ENCODE measurements at places on chromosomes 13 and 19.

- no peak for DNase-seq
These were observed 125.2 kb downstream of the LMO7 start for GRCh38 chr13:75761369-75761768.

DNA sequence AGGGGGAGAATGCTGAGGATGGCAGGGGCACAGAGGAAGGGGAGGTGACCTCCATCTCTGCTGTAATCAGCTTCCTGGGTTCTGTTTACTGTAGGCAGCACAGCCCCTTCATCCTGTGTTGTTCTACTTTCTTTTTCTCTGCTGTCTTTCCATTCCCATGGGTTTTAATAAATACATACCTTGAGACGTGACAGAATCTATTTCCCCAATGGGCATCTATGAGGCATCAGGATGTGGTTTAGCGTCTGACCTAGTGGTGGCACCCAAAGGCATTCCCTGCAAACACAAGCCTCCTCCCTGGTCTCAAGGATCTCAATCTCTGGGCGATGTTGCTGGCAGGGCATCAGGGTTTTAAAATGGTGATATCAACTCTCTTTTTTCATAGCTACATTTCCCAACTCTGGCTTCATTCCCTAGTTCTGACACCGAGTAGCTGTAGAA is 60.8 kb downstream of the ALOX5AP start:
- DNase-seq = no peak

DNA sequence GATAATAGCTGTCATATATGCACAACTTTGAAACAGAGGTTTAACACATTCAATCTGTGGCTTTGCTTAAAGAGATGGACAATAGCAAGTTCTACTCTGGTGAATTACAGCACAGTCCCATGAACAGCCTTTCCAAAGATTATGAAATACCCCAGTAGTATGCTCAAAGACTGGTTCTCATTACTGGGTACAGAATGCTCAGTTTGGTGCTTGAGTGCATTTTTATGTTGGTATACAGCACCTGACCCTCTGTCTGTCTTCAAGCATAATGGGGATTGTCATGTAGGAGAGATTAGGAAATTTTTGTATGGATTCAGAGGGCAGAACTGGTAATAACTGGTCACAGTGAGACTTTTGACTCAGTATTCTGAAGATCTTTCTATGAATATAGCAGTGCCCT is 7.6 kb downstream of the LMO7 start:
- DNase-seq = no peak

- DNase-seq = no peak
These were observed 254.1 kb upstream of the RXFP2 start for GRCh38 chr13:31485183-31485582.

- DNase-seq = no peak
These were observed 13.8 kb downstream of the NAXD start for GRCh38 chr13:110628952-110629701.

GRCh38 chr19:45900738-45901431 is 1.5 kb downstream of the MYPOP start:
- no peak for DNase-seq

- peak; percentile 95 for DNase-seq
These were observed 13.0 kb upstream of the JUND start for GRCh38 chr19:18294467-18294864.

GRCh38 chr19:50242581-50242980 is 39.2 kb downstream of the MYH14 start:
- no peak for DNase-seq

DNA sequence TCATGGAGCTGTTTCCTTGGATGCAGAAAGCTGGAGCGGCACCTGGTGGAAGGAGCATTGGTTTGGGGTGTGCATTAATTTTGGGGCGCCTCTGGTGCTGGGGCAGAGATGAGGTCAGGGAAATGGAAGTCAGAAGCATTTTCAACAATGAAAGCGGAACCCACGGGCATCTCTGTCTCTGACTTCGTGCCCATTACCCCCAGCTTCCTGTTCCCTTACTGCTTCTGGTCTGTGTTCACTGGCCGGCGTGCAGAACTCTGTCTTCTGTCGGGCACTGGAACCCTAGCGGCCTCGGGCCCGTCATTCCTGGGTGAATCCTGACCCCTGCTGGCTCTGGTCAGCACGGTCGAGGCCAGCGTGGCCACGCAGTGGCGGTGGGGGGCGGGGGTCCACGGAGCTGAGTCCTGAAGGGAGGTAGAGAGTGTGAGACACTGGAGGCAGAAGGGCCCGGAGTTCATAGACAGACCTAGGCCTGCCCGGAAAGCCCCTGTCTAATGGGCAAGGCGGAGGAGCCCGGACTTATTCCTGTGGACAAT is 7.9 kb upstream of the LINGO3 start:
- no peak for DNase-seq

GRCh38 chr13:113835461-113836270 is 28.2 kb downstream of the GAS6 start:
- DNase-seq = no peak

DNA sequence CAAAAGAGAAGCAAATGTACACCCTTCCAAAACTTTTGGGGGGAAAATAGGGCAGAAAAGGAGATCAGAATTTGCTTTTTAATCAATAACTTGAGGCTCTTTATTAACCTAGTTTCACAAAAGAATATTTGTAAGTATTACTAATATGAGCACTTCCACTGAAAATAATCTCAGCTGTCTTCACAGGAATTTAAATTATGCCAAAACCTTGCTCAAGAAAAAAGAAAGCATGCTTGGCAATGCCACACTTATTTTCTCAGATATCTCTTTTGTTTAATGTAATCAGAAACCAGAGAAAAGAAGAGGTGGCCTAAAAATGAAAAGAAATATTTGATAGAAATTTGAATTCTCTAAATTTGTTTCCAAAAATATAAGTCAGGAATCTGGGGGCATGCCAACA is 234.9 kb upstream of the GPC6 start:
- no peak for DNase-seq

GRCh38 chr19:48192750-48193149 is 22.3 kb downstream of the ZSWIM9 start:
- no peak for DNase-seq

GRCh38 chr13:23411706-23412105 is 21.8 kb downstream of the SACS start:
- DNase-seq = no peak

- no peak for DNase-seq
These were observed 6.5 kb upstream of the CIRBP start for GRCh38 chr19:1262623-1263123.

DNA sequence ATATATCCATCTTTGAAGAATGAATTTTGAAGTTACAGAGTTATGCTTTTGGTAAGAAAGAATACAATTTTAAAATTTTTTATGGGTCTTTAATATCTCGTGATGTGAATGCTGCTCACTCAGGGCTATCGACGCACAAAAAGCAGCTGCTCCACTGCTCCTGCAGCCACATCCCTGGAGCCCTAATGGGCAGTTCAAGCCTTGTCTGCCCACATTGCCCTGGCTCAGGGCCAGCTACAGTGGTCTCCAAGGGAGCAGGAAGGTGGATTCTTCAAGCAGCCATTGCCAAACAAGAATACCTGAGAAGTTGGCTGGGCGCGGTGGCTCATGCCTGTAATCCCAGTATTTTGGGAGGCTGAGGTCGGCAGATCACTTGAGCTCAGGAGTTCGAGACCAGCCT is 85.8 kb downstream of the IPO5 start:
- DNase-seq = no peak

DNA sequence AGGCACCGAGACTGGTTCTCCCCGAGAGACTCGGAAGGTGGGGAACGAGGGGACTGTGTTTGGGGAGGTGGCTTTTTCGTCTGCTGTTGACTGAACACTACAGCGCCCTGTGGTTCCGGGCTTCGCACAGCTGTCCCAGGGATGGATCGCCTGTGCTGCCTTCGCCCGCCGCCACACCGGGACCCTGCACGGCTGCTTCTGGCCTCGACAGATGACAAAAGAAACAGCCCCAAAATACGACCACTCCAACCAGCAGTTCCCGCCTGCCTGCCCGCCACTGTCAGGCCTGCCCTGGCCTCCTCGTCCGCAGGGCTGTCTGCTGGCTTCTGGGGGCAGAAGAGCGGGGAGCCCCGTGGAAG is 13.3 kb upstream of the GNA15 start:
- no peak for DNase-seq

GRCh38 chr19:53132141-53132991 is at the start of gene ZNF415:
ZNF415 (minus strand) TSS chr19:53132910; CDS start chr19:53122676, 10,234 bp downstream.
- no peak for DNase-seq

- DNase-seq = no peak
These were observed 188.5 kb downstream of the LACC1 start for GRCh38 chr13:44068169-44068568.

DNA sequence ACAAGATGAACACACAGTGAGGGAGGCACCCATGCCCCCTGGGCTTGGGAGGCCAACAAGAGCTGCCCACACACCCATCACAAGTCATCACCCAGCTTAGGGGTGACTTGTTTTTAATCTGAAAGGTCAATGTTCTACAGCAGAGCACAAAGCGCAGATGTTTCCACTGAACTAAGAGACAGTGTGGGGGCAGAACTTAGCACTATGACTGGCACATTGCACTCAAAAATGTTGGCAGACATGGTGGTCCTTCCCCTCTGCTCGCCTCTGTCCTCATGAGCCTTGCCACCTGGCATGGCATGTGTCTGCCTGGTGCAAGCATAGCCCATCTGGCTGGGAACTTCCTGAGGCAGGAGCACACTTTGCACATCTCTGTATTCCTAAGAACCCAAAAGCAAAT is 81.4 kb upstream of the ZNF98 start:
- no peak for DNase-seq

GRCh38 chr19:2663920-2664571 is 38.4 kb downstream of the GNG7 start:
- no peak for DNase-seq

DNA sequence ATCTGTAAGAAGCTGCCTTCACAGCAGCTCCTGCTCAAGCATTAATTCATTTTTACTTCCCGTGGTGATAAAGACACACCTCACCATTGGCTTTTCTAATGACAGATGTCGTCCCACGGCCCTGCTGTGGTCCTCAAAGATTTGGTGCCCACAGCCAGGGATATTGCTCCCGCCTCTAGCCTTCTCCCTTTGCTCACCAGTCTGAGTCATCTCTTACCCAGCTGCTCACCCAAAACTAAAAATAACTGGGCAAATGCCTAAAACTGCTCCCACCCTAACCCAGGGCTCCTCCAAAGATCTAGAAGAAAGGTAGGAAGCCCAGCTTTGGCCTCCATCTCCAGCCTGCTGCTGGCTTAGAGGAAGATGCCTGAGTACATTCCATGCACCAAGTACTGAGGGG is 371.1 kb upstream of the ZNF507 start:
- DNase-seq = no peak

- DNase-seq = no peak
These were observed 1.2 kb upstream of the SPATA13 start for GRCh38 chr13:24159357-24159756.

DNA sequence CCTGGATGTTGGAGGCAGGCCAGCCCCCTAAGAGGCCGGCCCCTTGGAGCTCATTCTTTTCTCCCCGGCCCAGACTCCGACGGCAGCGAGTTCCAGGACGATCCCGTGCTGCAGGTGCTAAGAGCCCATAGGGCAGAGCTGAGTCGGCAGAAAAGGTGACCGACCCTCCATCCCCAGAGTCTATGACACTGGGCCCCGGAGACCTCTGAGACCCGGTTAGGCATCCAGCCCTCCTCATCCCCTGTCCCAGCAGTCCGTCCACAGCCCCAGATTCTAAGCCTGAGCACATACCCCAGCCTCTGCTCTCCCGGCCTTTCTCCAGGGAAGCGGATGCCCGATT is 7.3 kb upstream of the ARHGAP33 start:
- no peak for DNase-seq

GRCh38 chr19:19111967-19112580 is 26.2 kb downstream of the TMEM161A start:
- no peak for DNase-seq

DNA sequence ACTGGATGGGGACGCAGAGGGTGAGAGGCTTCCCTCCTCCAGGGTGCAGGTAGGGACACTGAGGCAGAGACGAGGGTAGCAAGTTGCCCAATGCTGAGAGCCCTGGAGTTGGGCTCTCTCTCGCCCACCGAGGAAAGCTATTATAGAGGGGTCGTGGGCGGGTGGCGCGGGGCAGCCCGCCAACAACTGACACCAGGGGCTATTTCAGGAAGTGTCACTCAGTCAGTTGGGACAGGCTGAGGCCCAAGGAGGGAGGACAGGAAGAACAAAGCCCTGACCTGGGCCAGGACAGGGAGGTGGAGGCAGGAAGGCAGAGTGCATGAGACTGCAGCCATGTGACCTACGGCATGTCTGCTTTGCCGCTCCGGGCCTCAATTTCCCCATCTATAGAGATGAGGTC is 29.9 kb downstream of the TINCR start:
- no peak for DNase-seq

- DNase-seq = no peak
These were observed 27.3 kb downstream of the MYO16 start for GRCh38 chr13:108656742-108657141.

DNA sequence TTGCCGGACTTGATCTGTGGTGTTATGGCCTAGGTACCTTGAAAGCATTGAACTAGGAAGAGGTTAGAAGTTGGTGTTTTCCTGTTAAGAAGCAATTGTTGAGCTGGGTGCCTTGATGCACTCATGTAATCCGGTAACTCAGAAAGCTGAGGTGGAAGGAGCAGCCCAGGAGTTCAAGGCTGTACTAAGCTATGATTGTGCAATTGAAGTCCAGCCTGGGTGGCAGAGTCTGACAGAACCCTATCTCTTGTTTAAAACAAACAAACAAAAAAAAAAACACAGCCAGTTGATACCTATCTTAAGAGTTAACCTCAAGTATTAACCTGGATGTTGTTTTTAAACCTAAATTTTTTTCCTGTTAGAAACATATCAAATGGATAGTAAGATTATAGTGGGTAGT is 19.3 kb downstream of the SAFB start:
- DNase-seq = no peak

GRCh38 chr13:105165449-105166125 is 1369.9 kb downstream of the EFNB2 start:
- no peak for DNase-seq

DNA sequence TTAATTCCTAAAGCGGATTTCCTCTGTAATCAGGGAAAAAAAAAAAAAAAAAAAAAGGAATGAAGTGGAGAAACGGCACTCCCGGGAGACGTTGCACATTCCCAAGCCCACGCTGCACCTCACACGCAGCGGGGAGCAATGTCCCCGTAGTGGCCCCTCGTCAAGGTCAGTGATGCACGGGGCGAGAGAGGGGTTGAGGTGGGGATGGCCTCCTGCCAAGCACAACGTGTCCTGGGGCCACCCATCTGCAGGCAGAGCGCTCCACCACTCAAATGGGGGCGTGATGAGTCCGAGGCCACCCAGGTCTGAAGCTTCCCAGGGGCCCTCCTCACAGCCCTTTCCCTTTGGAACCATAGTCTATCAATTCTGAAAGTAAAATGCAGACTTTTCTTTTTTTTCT is 15.1 kb downstream of the PLK5 start:
- DNase-seq = no peak

- DNase-seq = no peak
These were observed 11.6 kb downstream of the ATP4B start for GRCh38 chr13:113646376-113646775.
